Vein endothelial cell (primary cell): ENCODE measurements at places on chromosomes 11 and 22. TPM values are rescaled to one million over a fixed set of nuclear protein-coding genes. Genes with fewer than 3 reads are reported as not detected.

NLRP6 gene
- total RNA-seq: not detected in 2 replicates

THRSP gene
- total RNA-seq: not detected in 2 replicates

TRIM49 gene
- total RNA-seq: not detected in 2 replicates

MUC5AC gene
- not detected in 2 replicates for total RNA-seq
